ENCODE measurements at places on chromosomes 7 and 10. TPM values are rescaled to one million over a fixed set of nuclear protein-coding genes. Genes with fewer than 3 reads are reported as not detected.

DNA sequence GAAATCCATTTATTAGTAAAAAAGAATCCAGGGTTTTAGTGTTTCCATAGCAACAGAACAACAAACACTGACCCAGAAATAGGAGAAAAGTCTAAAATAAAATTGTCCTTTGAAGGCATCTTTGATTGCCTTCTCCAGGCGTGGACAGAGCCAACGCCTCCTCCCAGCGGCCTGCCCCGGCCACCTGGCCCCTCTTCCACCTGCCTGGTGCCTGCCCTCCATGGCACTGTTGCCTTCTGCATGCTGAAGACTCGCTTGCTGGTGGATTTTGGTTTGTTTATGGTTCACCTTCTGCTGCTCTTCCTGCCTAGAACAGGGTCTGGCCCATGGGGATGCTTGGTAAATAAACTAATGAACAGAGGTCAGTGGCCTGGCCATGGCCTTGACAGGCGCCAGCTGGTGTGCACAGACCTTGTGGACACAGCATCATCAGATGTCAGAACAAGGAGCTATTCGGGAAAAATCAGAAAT lies 107.4 kb downstream of the DYNC2I1 start:
- peak; percentile 77 for DNase-seq

Gene SKAP2
- total RNA-seq = 5.2 TPM

DNA sequence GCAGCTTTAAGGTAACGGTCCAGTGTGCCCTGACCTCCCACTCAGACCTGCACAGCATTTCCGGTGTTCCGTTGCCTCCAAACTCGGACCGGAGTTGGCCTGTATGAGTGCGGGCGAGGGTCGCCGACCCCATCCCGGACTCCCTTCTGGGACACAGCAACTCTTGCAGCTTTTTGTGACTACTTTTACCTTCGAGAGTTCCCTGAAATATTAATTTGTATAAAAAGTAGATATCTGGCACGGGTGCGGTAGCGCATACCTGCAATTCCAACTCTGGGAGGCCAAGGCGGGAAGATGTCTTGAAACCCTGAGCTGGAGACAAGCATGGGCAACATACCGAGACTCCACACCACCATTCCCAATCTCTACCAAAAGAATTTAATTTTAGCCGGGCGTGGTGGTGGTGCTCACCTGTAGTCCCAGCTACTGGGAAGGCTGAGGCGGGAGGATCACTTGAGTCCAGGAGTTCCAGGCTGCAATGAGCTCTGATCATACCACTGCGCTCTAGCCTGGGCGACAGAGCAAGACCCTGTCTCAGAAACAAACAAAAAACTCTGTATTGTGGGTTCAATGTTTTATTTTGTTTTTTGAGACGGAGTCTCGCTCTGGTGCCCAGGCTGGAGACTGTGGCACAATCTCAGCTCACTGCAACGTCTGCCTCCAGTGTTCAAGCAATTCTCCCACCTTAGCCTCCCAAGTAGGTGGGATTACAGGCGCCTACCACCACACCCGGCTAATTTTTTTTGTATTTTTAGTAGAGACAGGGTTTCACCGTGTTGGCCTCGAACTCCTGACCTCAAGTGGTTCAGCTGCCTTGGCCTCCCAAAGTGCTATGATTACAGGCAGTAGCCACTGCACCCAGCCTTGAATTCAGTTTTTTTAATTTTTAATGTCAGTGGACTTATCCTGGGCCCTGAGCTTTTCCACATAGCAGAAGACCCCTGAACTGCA lies 1.1 kb upstream of the PPP1R35 start:
- peak; percentile 50 for DNase-seq

Gene HMX3
- 0.20 TPM for total RNA-seq
